ENCODE measurements at places on chromosomes 13 and 19.

DNA sequence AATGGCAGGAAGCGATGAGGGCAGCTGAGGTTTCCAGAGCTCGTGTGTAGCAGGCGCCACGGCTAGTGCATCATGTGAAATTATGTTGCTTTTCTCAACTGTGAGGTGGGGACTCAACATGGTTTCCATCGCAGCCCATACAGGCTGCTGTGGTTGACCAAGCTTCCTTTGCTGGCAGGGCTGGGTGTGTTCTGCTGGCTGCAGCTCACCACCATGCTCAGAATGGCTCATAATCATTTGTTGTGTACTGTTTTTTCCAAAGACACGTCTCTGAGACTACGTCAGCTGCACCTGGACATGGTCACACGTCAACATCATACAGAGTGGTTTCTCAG, 16.1 kb upstream of the RASA3 start:
- no peak for DNase-seq

- DNase-seq = peak; percentile 66
Observed at GRCh38 chr13:110799246-110800236, 86.0 kb downstream of the ING1 start.

DNA sequence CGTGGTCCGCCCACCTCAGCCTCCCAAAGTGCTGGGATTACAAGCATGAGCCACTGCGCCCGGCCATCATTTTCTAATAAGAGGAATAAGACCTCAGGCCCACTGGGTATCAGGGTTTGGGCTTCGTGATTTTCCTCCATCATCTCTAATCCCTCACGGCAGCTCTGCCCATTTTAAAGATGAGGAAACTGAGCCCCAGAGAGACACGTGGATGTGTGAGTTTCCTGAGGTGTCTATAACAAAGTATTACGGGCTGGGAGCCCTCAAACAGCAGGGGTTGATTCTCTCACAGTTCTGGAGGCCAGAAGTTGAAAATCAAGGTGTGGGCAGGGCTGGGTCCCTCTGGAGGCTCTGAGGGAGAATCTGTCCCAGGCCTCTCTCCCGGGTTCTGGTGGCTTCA, 33.7 kb downstream of the MYO9B start:
- DNase-seq = no peak

- no peak for DNase-seq
Observed at GRCh38 chr19:39319098-39319891, 1.4 kb downstream of the LRFN1 start.

DNA sequence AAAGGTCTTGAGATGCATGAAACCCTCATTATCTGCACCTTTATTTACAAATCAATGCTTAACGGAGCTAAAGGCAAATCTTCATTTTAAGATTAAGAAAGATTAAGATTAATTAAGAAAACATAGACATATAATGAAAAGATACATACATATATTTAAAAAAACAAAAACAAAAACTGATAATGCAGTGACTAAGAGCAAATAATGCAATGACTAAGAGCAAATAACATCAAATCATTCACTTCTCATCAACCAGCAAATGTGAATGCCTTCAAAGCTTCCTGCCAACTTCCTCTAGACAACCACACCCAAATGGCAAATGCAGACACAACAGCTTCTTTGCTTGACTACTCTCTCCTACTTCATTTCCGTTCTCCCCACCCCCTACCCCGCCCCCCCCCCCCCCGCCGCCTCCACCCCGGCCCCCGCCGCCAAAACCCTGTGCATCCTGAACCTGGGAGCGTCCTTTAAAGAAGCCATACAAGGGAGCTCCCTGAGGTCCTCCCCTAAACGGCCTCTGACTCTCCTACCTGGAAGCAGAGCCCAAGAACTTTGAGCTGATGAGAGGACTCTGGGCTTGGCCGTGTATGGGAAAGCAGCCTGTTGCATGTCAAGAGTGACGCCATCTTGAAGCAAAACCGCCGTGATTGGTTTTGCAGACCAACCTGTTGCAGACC, 24.5 kb downstream of the TEX101 start:
- DNase-seq = no peak

- no peak for DNase-seq
Observed at GRCh38 chr19:42280815-42281145, 11.7 kb downstream of the CIC start.

- no peak for DNase-seq
Observed at GRCh38 chr13:40668335-40668734, 1.9 kb upstream of the FOXO1 start.
